HEK293T (cell line): ENCODE measurements at places on chromosomes 1 and 21.

DNA sequence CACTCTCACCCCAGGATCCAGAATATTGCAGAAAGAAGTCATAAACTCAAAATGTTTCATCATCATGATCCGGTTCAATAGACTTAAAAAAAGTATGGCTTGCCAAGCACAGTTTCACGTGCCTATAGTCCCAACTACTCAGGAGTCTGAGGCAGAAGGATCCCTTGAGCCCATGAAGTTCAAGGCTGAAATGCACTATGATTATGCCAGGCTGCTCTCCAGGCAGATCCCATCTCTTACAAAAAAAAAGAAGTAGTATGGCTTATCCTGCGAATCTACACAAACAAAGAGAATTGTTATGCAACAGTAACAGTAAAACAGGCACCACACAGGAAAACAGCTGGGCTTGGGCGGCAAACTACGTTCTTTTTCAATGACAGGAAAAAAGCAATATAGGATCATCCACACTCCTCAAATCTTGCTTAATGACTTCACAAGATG, 76.2 kb downstream of the EIF4G3 start:
- no peak for DNase-seq

GRCh38 chr1:56726706-56727105, 81.6 kb downstream of the PRKAA2 start:
- DNase-seq: no peak

DNA sequence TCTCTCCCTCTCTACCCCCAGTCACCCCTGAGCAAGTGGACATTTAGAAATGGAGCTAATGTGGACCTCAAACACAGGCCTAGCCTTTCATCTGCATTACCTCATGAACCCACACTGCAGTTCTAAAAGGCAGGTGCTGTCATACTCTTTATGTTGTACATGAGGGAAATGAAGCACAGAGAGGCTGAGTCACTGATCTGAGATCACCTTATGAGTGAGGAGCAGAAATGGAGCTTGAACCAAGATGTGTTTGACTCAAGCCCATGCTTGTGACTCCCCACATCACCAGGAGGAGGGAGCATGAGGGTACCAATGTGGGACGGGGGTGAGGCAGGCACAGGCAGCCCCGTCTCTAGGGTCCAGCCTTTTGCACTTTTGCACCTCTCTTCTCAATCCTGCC, 702.8 kb downstream of the PTPRU start:
- no peak for DNase-seq

DNA sequence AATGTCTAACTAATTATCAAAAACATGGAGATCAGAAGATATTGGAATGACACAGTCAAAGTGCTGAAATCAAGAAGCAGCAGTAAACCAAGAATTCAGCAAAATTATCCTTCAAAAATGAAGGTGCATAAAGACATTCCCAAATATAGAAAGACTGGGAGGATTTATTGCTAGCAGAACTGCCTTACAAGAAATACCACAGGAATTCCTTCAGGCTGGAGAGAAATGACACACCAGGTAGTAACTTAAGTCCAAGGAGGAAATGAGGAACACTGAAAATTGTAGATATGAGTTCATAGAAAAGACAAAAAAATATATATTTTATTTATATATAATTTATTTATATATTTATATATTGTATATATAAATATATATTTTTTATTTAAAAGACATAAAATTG, 217.2 kb downstream of the RPS6KC1 start:
- DNase-seq: no peak

DNA sequence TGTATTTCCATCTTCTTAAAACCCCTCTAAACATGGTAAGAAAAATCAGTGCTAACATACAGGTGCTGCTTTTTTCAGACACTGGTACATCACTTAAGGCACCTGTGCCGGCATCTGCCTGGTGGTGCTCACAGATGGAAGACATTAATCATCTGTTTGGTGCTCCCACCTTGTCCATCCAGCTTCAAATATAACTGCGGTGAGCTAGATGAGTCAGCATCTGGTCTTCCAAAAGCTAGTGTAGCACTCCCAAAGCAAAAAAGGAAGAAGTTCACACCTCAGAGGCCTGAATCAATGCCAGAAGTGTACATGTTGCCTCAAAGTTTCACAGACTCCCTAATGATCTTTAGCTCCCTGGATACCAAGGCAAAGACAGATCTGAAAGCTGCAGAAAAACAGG, 44.4 kb downstream of the TM2D1 start:
- DNase-seq: no peak
